ENCODE measurements at places on chromosomes 13 and 19. TPM values are rescaled to one million over a fixed set of nuclear protein-coding genes. Genes with fewer than 3 reads are reported as not detected.

Gene ZNF564
- total RNA-seq = 23.6 TPM

Gene ANGPTL8
- 0.25 TPM for total RNA-seq

Gene CDC37
- total RNA-seq = 159 TPM

Gene RFX2
- total RNA-seq = 8.4 TPM

Gene OR7C1
- not detected for total RNA-seq

Gene ADGRE3
- not detected for total RNA-seq

Gene KLK15
- total RNA-seq = not detected

DNA sequence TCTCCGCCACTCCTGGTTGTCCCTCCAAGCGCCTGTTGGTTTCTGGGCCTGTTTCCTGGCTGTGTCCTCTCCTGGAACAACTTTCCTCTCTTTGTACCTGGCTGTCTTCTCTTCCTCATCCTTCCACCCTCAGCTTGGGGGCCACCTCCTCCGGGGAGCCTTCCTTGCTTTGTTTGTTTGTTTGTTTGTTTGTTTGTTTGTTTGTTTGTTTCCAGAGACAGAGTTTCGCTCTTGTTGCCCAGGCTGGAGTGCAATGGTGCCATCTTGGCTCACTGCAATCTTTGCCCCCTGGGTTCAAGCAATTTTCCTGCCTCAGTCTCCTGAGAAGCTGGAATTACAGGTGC, 6.6 kb upstream of the TCF3 start:
- DNase-seq = no peak

DNA sequence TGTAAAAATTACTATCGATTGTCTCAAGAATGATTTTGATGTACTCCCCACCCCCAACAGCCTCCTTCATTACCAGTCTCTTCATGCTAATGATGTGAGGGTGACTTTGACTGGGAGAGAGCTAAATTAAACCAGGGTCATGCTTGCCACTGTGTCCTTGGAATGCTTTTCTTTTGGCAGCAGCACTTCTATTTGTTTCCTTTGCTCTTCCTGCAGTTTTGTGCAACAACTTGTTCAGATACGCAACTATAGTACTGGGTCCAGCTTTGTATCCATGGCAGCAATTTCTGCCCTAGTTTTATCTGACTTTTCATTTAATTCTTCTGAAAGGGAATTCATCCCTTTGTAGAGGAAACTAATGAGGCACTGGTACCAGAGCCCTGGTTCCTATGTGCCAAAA, 2792.1 kb downstream of the PCDH9 start:
- no peak for DNase-seq

- no peak for DNase-seq
These were observed 57.5 kb downstream of the STARD13 start for GRCh38 chr13:33227927-33228647.

- DNase-seq = no peak
These were observed 4.5 kb upstream of the IL12RB1 start for GRCh38 chr19:18091217-18091608.

DNA sequence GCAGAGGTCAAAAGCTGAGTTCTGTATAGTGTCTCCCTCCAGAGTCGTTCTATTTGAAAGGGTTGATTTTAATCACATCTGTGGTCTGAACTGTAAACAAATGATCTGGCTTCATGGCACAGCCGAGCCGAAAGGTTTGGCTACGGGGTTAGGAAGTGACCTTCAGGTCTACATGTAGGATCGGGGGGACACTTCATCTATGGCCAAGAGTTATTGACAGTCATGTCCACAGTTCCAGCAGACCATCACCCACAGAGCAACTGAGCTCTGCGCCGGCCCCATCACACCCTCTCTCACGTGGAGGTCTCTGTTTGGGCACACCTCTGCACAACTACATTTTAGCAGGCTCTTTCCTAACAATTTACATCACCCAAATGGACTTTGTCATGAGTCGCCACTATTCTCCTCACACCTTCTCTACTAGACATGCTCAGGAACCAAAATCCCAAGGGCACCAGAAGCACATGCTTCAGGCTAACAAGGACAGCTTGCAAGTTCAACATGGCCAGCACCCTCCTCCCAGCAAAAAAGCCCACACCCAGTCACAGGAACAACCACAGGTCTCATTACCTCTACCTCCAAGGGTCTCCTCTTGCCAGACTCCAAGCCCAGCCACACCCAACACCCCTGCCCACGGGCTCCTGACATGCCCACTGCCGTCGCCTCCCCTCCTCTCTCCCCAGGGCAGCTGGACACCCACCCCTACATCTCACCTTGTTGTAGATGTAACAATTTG, 36.1 kb upstream of the EPHX3 start:
- no peak for DNase-seq

GRCh38 chr19:16376649-16377048, 52.0 kb downstream of the KLF2 start:
- no peak for DNase-seq

DNA sequence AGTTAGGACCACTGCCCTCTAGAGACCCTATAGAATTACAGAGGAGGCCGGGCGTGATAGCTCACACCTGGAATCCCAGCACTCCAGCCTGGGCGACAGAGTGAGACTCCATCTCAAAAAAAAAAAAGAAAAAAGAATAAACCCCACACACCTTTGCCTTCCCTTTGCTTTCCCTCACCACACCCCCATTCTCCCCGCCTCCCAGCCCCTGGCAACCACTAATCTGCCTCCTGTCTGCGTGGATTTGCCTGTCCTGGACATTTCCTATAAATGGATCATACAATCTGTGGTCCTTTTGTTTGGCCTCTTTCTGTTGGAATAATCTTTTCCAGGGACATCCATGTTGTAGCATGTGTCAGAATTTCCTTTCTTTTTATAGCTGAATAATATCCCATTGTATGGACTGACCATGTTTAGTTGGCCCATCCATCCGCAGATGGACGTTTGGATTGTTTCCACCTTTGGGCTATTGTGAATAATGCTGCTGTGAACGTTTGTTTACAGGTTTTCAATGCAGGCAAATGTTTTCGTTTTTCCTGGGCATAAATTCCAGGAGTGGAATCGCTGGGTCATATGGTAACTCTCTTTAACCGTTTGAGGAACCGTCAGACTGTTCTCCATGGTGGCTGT, 15.3 kb downstream of the NACC1 start:
- DNase-seq = no peak

DNA sequence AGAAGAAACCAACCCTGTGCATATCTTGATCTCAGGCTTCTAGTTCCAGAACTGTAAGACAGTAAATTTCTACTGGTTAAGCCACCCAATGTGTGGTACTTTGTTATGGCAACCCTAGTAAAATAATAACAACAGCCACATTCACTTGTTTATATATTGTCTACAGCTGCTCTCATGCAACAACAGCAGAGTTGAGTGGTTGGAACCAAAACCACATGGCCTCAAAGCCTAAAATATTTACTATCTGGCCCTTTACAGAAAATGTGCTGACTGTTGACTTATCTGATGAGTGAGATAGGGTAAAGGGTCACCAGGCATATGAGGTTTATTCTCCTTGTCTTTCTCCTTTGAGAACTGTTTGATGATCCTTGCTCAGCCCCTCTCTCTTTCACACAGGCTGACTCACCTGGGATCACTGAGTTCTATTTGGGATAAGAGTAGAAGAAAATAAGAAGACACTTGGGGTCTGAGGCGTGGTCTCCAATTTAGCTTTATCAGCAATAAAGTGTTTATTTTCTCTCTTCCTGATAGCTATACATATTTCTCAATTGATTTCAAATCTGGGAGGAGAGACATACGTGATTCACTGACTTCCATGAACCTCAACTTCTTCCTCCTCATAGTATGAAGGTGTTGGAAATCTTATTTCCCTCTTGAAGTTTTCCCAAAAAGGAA, 227.5 kb upstream of the STARD13 start:
- DNase-seq = no peak

Data from mesothelial cell of epicardium (in vitro differentiated cells).